ENCODE measurements at places on chromosomes 1 and 21.

DNA sequence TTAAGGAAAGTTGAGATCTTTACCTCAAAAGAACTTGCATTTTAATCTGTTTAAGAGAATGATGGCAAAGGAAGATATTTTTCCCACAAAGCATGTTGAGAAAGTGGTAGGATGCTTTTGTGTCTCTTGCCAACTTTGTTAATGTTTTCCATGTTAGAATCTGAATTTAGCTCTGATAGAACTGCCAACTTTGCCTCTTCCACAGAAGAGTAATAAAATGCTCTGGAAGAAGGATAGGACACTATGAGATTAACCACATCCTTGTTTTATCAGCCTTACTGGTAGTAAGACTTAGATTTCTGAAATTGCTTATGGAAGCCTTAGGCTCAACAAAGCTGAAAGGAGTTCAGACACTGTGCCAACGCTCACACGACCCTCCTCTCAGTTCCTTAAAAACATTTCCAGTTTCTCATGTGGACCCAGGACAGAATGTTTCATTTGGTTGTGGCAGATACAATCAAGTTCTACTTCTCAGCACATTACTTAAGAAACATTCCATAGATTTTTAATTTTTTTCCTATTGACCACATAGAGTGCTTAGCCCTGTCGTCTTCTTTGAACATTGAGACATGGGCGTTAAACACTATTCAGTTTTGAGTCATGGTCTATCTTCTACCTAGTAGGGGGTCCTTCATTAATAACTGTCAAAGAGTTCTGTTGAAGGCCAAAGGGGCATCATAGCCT is 59.0 kb downstream of the MTR start:
- no peak for DNase-seq

GRCh38 chr1:41239988-41240610 is 2.0 kb downstream of the SCMH1 start:
- DNase-seq = no peak

GRCh38 chr1:15328351-15329103 is 81.2 kb upstream of the EFHD2 start:
- DNase-seq = no peak

DNA sequence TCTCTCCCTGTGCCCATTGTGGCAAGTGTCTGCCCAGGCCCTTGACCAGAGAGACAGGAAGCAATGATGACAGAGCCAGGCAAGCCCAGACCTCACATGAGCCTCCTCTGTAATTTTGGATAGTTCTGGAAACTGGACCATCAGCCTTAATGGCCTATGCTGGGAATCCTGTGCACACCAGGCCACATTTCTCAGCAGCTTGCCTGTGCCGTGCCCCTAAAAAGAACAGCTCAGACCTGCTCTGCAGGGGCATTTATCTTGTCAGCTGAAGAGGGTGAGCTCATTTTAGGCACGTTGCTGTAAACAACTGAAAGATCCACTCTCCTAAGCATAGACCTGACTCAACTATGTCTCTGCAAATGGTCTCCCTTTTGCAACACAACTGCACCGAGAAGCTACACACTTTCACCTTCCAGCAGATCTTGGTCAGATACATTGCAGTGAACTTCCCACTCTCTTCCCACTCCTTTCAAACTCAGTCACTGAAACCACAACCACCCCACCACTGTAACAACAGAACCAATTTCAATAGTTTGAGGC is 53.5 kb upstream of the BACH1 start:
- DNase-seq = no peak

- no peak for DNase-seq
Measured at GRCh38 chr21:23398726-23399125, 2208.6 kb downstream of the MRPL39 start.

GRCh38 chr1:115679141-115679611 is 37.4 kb downstream of the VANGL1 start:
- no peak for DNase-seq
